ENCODE measurements at places on chromosomes 2 and 18.

- DNase-seq: no peak
Observed at GRCh38 chr18:8422391-8422790, 186.8 kb upstream of the RAB12 start.

GRCh38 chr2:241974851-241975592 is 105.5 kb downstream of the RTP5 start:
- no peak for DNase-seq

GRCh38 chr2:219243291-219243761 is 1.9 kb downstream of the GLB1L start:
- DNase-seq: no peak

DNA sequence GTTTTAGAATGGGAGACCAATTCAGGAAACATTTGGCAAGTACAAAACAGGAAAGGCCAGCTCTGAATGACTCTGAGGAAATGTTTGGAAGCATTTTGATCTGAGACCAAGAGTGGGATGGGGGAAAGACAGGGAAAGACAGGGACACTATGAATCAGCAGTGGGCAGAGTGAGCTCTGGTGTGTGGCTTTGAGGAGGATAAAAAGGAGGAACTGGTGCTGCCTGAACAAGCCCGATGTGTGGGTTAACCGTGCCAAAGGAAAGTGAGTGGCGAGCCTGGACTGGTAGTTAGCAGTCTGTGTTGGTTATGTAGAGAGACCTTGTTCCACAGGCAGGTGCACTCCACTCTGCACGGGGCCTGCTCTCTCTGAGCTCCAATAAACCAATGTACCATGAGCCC is 5.3 kb downstream of the MFSD6 start:
- DNase-seq: no peak

GRCh38 chr2:24626131-24626530 is 135.1 kb downstream of the NCOA1 start:
- DNase-seq: no peak

GRCh38 chr2:100620481-100620880 is 57.7 kb downstream of the PDCL3 start:
- DNase-seq: no peak

DNA sequence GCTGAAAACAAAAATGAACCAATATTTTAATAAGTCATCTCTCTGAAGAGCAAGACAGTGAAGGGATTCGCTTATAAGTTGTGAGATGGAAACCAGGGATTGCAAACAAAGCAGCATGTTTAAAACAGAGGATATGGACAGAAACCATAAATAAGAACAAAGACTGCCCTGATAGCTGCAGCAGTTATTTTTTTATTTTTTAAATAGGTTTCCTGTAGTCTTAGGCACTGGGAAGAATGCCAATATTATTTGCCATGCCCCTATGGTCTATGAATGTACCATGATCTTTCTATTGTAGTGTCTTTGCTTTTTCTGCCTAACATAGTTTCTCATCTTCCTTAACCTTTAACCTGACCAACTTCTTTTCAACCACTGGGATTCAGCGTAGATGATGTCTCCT is 1334.0 kb upstream of the NRXN1 start:
- DNase-seq: no peak

DNA sequence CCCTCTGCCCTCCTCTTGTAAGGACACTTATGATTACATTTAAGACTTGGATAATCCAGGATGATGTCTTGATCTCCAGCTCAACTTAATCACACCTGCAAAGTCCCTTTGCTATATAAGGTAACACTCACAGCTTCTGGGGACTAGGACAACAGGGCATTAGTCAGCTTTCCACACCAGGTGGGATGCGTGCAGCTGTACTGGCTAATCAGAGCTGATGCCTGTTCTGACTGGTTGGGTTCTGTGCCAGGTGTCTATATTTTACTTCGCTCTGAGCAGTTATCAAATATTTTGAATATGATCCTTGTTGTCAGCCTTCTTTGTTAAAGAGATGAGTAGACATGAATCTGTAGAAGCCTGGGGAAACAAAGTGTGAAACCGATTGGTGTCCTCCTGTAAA is 115.5 kb upstream of the ATP8B1 start:
- DNase-seq: no peak

GRCh38 chr2:105582952-105583660 is 161.6 kb upstream of the NCK2 start:
- no peak for DNase-seq

DNA sequence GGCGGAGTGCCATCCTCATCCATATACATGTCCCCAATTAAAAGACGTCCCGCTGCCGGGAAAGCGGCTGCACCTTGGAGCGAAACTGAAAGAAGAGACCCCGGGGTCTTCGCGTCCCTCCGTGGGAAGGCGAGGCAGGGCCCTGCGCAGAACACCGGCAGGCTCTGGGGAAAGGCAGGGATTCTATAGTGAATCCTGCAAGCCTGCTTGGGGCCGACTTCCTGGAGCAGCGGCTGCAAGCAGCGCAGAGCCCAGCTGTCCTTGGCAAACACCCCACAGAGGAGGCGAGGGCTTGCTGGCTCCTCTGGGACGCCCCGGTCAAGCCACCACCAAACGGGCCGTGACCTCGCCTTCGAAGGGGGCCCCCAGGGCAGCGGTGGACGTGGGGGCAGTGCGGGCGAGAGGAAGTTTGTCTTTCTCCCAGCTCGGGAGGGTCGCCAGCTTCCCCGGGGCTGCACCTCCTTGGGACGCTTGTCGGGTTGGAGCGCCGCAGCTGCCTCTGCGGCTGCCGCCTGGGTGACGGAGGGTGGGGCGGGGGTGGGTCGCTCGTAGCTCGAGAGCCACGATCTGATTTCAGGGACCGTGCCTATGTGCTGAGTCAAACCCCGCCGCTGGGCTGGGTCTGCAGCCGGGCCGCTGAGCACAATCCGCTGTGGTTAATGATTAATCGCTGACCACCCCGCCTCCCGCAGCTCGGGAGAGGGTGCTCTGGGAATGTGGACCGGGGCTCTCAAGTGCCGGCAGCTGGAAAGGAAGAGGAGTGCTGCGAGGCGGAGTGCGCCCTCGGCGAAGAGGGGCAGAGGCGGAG is 486 bp upstream of the GPR39 start:
- peak; percentile 71 for DNase-seq

DNA sequence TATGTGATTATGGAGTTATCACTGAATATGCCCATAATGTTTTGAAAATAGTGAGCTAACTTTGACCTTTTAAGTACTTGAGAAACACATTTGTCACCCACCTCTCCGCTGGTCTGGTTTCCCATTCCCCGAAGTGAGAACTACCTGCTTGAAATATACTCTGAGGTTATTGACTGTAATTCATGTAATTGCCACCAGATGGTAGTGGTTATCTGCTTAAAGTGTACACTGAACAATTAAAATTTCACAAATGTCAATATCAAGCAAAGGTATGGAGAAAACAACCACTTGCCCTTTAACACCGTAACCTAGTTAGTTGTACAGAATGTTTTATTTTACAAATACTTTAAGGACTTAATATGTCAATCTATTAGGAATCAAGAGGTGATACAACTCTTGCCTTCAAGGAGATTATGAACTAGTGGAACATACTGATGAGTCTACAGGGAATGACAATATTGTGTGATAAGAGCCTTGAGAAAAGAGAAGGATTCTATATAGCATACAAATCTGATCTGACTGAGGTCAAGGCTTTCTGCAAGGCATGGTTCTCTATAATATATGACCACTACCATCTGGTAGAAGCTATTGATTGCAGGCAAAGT is 316.8 kb upstream of the KCNH7 start:
- DNase-seq: no peak

- DNase-seq: no peak
Observed at GRCh38 chr2:197292619-197293018, 18.0 kb downstream of the ANKRD44 start.

- DNase-seq: no peak
Observed at GRCh38 chr2:231715499-231715837, 7.1 kb downstream of the PTMA start.

GRCh38 chr2:637804-638203 is 39.4 kb downstream of the TMEM18 start:
- DNase-seq: no peak

DNA sequence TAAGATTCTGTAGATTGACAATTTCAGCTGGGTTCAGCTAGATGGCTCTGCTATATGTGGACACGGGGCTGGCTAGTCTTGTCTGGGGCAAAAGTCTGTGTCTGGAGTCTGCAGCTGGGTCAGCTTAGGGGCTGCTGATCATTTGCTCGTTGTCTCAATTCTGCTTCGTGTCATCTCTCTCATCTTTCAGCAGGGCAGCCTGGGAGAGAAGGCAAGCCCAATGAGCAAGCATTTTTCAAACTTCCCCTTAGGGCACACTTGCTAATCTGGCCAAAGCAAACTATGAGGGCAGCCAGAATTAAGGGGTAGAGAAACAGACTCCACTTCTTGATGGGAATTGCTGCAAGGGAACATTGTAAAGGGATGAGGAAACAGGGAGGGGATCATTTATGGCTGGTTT is 462.6 kb downstream of the SLC4A3 start:
- DNase-seq: no peak

DNA sequence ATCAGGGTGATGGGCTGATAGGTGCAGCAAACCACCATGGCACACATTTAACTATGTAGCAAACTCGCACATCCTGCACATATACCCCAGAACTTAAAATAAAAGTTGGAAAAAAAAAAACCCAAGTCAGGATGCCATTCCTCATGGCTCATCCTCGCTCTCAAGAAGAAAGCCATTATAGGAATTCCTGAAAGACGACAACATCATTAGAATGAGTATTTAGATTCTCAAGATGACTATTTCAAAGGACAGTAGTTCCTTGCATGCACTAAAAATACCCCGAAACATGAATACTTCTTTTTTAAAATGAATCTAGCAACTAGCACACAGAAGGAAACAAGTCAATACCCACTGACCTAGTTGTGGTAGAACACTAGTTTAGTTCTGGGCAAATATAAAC is 285.8 kb upstream of the REV1 start:
- DNase-seq: no peak

- DNase-seq: no peak
Observed at GRCh38 chr2:62424899-62425298, 81.1 kb downstream of the TMEM17 start.

DNA sequence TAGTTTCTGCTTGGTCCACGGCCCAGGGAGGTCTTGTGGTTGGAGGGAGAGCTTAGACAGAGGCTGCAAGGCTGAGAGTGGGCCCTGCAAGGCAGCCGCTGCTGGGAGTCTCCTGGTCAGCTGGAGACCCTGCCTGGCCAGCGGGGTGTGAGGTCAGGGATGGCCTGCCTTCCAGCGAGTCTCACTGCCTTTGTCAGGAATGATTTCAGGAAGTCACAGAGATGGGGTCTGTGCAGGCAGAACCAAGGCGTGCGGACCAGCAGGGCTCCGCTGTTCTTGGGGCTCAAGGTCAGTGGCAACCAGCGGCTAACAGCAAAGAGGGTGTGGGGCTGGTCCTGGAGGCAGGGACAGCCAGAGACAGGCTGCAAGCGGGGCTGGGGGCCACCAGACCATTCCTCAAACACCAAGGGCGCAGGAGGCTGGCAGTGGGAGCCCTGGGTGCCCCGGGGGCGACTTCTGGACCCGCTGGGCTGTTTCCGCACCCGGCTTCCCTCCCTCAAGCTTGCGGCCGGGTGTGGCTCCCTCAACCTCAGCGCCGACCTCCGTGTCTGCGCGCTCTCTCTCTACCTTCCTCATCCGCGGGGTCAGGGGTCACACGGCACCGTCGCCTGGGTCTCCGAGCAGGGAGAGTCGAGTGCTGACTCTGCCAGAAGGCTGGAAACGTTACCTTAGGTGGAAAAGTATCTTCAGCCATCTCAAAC is 124.5 kb upstream of the CTDP1 start:
- no peak for DNase-seq

- DNase-seq: no peak
Observed at GRCh38 chr2:64934530-64934929, 54.7 kb upstream of the SLC1A4 start.

GRCh38 chr2:192196421-192197194 is 1.9 kb upstream of the TMEFF2 start:
- no peak for DNase-seq

DNA sequence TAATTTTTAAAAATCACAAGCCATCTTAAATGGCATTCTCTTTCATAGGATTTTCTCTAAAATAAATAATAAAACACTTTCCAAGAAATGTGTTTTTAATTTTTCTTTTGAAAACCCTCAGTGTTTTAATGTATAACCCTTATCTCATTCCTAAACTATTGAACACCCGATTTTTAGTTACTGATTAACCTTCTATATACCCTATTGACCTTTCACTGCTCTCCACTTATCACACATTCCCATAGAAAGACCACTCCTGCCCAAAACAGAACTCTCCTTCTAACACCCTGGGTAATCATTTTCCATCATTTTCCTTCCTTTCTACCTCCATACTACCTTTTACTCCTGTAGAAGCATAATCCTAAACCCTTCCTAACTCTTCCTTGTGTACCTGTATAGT is 102.4 kb downstream of the EPC2 start:
- no peak for DNase-seq

- DNase-seq: no peak
Observed at GRCh38 chr2:237445611-237446337, 31.8 kb upstream of the COL6A3 start.

DNA sequence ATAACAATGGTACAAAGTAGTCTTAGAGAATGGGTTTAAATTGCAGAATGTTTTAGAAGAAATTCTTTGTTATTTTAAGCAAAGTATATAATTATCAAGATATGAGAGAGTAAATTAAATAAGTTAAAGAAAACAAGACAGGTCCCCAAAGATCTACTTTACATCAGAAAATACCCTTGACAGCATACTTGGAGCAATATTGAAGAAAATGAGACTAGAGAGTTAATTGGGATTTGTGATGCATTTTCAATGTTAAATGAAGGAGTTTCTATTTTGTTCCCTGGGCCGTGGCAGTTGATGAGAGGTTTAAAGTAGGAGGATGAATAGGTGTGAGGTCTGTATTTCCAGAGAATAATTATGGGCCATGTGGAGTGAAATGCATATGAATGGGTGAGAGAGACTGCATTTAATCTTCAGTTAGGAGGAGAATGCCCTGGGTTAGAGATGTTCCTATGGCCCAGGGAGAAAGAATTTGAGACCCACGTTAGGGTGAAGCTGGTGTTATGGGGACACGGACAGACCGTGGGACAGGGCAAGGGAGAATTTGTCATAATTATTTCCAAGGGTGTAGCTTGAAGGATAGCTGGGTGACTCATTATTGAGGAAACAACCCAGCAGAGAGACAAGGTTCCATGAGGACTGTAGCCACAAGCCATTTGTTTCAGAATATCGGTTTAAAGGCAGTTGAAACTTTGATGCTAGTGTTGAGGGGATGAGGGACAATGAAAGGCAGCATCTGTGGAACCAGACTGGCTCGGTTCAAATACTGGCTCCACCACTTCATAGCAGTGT is 22.7 kb downstream of the MGAT5 start:
- no peak for DNase-seq

DNA sequence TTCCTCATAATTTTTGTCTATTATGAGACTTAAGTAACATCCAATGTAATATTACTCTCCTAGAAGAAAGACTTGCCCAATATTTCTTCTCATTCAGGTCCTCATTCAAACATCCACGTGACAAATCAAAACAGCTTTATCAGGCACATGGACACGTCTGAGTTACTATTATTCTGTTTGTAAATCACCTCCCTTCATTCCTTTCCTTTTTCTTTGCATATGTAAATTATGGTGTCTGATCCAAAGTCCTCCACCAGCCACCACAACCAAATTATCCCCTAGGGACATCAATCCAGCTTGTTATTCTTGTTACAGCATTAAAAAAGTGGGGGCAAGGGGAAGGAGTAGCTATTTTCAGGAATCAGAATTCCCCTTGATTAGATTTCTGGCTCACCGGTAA is 7.1 kb downstream of the TMEM163 start:
- no peak for DNase-seq

- no peak for DNase-seq
Observed at GRCh38 chr2:240023792-240024191, 1.4 kb downstream of the NDUFA10 start.

- no peak for DNase-seq
Observed at GRCh38 chr2:79162801-79163200, 3.2 kb upstream of the REG3A start.

- no peak for DNase-seq
Observed at GRCh38 chr18:28802546-28802945, 625.6 kb upstream of the CDH2 start.

Data from heart left ventricle (tissue), 16 donors.